ENCODE measurements at places on chromosomes 16 and 17.

GRCh38 chr17:17258011-17258410, 21.0 kb upstream of the FLCN start:
- no peak overlapping the region for H3K27ac ChIP-seq
- no peak overlapping the region for H3K4me3 ChIP-seq
- no peaks in the 10 kb centered on the region for H3K4me1 ChIP-seq
- peaks cover 88% of the 10 kb centered on the region for H3K36me3 ChIP-seq
- no peak for DNase-seq

DNA sequence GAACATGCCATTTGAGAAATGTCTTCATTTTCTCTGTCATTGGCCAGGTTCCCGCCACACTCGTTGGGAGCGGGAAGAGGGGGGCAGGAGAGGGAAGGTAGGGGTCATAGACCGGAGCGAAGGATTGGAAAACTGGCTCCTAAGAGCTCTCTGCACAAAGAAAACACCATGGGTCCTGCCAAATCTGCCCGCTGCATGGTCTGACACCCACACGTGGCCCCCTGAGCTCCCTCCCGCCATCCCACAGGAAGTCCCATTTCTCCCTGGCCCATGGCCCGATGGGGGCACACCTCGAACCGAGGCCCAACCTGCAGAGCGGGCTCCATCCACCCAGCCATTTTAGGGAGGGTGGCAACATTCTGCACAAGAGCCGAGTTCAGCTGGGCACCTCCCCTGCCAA, 159.6 kb downstream of the SALL1 start:
- H3K36me3 ChIP-seq = no peaks in the 10 kb centered on the region
- DNase-seq = no peak
- H3K4me1 ChIP-seq = no peaks in the 10 kb centered on the region
- H3K27ac ChIP-seq = no peak overlapping the region
- no peak overlapping the region for H3K4me3 ChIP-seq

DNA sequence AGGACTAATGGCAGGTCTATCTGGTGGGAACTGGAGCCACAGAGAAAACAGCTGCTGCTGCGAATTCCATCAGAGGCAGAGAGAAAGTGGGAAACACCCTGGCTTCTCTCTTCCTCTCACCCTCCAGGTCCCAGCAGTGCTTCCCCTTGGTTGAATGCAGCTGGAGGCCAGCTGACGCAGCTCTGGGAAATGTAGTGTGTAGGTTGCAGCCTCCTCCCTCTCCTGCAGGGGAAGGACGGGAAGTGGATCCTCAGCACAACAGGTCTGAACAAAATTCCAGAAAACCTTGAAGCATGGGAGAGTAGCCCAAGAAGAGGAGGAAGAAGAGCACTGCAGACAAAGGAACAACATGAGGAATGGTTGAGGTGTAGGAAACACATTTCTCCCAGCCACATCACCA, 67.8 kb upstream of the MMP2 start:
- no peaks in the 10 kb centered on the region for H3K36me3 ChIP-seq
- H3K4me3 ChIP-seq = no peak overlapping the region
- DNase-seq = no peak
- no peaks in the 10 kb centered on the region for H3K4me1 ChIP-seq
- H3K27me3 ChIP-seq = no peaks in the 10 kb centered on the region
- H3K27ac ChIP-seq = no peak overlapping the region

- peak overlapping the region; percentile 81 for H3K27ac ChIP-seq
- peaks cover 12% of the 10 kb centered on the region for H3K4me1 ChIP-seq
- H3K27me3 ChIP-seq = no peaks in the 10 kb centered on the region
- H3K4me3 ChIP-seq = no peak overlapping the region
Observed at GRCh38 chr17:44915862-44916780, 821 bp upstream of the GFAP start.

DNA sequence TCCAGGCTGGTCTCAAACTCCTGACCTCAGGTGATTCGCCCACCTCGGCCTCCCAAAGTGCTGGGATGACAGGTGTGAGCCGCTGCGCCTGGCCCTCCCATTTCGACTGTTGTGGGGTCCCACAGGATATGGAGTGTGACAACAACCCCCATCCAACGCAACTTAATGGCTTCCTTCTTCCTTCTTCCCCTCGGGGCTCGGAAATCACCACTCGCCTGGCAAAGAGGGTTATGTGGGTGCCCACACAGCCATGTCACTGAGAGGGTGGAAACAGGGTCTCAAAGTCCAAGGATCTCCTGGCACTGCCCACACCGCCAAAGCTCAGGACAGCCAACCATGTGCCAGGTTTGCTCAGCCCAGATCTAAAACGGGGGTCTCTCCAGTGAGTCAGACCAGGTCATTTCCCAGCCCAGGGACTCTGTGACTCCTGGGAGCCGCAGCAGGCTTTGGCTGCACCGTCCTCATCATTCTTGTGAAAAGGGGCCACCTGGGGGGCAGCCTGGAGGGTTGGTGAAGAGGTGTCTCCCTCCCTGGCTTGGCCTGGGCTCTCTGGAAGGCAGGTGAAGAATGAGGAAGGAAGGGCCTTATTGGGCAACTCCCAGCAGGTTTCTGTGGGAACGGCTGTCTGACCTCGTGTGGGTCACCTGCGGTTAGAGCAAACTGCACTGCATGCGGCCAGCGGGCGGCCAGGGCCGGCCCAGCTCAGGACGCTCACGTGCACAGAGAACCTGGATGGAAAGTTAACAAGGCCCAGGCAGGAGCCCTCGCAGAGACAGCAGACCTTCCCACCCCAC, 25.3 kb upstream of the LITAF start:
- H3K27me3 ChIP-seq = no peaks in the 10 kb centered on the region
- no peak overlapping the region for H3K4me3 ChIP-seq
- H3K36me3 ChIP-seq = no peaks in the 10 kb centered on the region
- no peak for DNase-seq

DNA sequence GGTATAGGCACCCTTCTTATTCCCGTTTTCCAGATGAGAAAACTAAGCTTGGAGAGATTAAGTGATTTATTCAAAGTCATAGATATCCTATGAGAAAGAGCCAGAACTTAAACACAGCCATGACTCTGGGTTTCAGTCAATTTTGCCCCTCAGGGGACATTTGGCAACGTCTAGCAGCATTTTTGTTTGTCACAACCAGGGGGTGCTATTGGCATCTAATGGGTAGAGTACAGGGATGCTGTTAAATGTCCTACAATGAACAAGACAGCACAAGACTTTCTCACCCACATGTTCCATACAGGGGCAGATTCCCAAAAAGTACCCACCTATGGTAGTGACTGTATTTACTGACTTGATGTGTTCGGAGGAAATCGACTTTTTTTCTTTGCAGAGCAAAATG, 4.8 kb upstream of the SHISA9 start:
- peaks cover 6% of the 10 kb centered on the region for H3K27me3 ChIP-seq
- no peaks in the 10 kb centered on the region for H3K36me3 ChIP-seq
- H3K4me3 ChIP-seq = no peak overlapping the region
- no peak for DNase-seq
- no peaks in the 10 kb centered on the region for H3K4me1 ChIP-seq

GRCh38 chr16:67403976-67404555, 10.8 kb upstream of the TPPP3 start:
- H3K4me3 ChIP-seq = no peak overlapping the region
- no peaks in the 10 kb centered on the region for H3K36me3 ChIP-seq
- no peak overlapping the region for H3K27ac ChIP-seq
- H3K4me1 ChIP-seq = peaks cover 6% of the 10 kb centered on the region

DNA sequence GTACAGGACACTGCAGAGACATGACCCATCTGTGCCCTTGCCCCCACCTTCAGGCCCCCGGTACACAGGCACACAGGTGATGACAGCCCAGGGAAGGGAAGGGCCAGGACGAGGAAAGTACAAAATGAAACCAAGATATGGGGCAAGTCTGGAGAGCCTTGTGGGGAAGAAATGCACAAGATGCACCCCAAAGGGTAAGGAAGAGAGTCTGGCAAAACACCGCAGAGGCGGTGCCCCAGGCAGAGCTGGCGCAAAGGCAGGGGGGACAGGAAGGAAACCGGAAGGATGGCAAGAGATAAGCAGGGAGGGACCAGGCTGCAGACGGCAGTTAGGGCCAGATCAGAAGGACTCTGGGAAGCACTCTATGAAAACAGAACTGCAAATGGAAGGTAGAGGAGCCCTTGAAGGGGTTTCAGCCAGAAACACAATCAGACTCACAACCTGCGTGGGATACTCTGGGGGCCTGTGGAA, 81.4 kb downstream of the SLC39A11 start:
- no peaks in the 10 kb centered on the region for H3K36me3 ChIP-seq
- H3K4me3 ChIP-seq = no peak overlapping the region
- H3K27ac ChIP-seq = no peak overlapping the region
- H3K27me3 ChIP-seq = no peaks in the 10 kb centered on the region

DNA sequence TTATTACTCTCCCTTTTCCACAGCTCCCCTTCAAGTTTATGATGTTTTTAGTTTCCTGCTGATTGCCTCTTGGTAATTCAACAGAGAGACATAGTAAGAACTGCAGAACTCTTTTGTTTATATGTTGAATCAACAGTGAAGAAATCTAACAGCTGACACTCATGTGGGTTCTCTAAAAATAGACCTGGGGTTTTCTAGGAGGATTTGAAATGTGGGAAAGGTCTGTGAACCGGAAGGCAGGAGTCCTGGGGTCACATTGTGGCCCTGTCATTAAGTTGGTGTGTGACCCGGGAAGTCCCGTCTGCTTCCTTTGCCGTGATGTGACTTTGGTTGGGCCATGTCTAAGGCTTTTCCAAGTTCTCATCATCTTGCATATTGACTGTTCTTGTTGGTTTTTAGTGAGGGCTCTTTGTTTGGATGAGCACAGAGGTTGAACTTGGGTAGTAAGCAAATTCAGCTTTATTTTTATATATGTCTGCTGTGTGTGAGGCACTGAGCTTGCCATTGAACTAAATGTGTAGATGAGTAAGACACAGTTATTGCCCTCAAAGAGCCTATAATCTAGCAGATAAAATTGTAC, 48.5 kb upstream of the HS3ST3A1 start:
- H3K36me3 ChIP-seq = no peaks in the 10 kb centered on the region
- DNase-seq = no peak
- no peaks in the 10 kb centered on the region for H3K27me3 ChIP-seq
- no peaks in the 10 kb centered on the region for H3K4me1 ChIP-seq

DNA sequence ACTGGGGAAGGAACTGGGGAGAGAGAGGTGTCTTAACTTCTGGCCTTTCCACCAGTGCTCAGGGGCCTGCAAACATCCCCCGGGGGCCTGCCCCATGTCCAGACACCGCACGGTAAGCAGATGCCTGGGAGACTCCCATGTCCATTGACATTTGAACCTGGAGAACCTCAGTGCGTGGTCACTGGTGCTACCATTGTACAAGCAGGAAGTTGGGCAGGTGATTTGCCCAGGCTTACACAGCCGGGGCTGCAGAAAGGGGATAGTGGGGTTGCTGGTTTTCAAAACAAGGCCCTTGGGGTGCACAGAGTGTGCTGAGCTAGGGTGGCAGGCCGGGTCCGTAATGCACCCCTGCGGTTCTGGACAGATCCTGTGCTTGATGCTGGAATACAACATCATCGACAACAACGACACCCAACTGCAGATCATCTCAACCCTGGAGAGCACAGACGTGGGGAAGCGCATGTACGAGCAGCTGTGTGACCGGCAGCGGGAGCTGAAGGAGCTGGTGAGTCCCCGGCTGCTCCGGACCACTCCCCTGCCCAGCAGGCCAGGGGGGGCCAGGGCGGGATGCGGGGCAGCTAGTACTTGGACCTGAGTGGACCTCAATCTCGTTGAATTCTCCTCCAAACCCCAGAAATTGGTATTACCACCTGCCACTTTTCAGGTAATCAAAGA, 77.7 kb upstream of the PLCG2 start:
- no peak overlapping the region for H3K4me3 ChIP-seq
- peaks cover 13% of the 10 kb centered on the region for H3K36me3 ChIP-seq
- no peak for DNase-seq
- H3K27me3 ChIP-seq = no peaks in the 10 kb centered on the region
- H3K27ac ChIP-seq = no peak overlapping the region

DNA sequence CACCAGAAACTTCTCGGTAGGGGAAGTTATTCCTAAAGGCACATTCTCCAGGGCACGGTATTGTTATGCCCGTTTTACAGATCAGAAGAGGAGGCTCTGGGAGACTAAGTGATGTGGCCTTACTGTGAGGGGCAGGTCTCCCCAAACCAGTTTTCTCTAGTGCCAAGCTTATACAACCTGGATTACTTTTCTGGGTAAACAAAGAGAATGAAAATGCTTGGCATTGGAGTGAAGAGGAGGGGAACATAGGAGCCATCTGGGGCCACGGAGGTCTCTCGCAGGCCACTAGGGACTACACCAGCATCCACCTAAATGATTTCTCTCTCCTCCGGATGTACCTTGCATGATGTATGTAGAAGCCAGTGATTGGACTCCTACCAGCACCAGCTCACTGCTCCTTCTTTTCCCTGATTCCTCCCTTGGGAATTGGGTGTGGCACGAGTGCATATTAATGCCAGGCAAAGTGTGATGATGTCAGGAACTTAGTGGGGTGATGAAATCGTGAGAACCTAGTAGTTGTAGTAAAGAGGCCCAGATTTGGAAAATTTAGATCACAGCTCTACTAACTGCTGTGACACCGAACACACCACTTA, 674 bp downstream of the TOM1L1 start:
- H3K27me3 ChIP-seq = no peaks in the 10 kb centered on the region
- no peaks in the 10 kb centered on the region for H3K4me1 ChIP-seq
- H3K27ac ChIP-seq = no peak overlapping the region
- peak overlapping the region; percentile 69 for H3K4me3 ChIP-seq

DNA sequence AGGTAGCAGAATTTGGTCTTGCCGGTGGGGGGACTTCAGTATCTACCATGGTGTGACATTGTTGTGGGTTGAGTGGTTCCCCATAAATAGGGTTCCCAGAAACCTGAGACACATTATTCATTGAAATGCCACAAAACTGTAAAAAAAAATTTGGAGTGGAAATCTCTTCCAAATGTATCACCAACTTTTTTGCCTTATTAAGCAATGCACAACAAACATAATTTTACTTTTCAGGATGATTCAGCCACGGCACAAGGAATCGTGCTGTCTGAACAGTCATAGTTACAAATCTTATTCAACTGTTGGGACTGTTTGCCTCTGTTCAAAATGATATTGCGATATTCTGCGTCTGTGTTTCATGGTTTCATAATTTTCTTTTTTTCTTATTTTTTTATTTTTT, 181.2 kb downstream of the NTN1 start:
- H3K27me3 ChIP-seq = no peaks in the 10 kb centered on the region
- DNase-seq = no peak
- no peak overlapping the region for H3K4me3 ChIP-seq
- H3K4me1 ChIP-seq = peaks cover 10% of the 10 kb centered on the region
- H3K27ac ChIP-seq = no peak overlapping the region
- peaks cover 4% of the 10 kb centered on the region for H3K36me3 ChIP-seq

GRCh38 chr16:27972500-27972899, 91.0 kb downstream of the GSG1L start:
- H3K27ac ChIP-seq = no peak overlapping the region
- no peaks in the 10 kb centered on the region for H3K36me3 ChIP-seq
- H3K27me3 ChIP-seq = no peaks in the 10 kb centered on the region
- peak; percentile 63 for DNase-seq

DNA sequence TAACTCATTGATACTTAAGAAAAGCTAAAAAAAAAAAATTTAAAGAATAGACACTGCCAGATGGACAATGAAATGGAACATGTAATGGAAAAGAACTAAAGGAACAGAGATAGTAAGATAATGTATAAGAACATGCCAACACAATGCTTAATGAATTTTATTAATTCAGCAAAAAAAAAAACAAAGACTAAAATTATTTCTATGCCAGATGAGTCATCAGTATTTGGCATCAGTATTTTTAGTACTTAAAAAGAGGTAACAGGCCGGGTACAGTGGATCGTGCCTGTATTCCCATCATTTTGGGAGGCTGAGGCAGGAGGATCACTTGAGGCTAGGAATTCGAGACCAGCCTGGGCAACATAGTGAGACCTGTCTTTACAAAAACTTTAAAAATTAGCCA, 168.5 kb downstream of the CYB561 start:
- no peak overlapping the region for H3K27ac ChIP-seq
- DNase-seq = no peak
- H3K4me3 ChIP-seq = no peak overlapping the region
- H3K36me3 ChIP-seq = no peaks in the 10 kb centered on the region

All from ascending aorta (tissue), 2 donors.